ENCODE measurements at places on chromosomes 2 and 18.

- no peak for DNase-seq
These were observed 212.3 kb downstream of the SNTG2 start for GRCh38 chr2:1162768-1163584.

GRCh38 chr2:225735844-225736243 is 336.3 kb downstream of the NYAP2 start:
- no peak for DNase-seq

DNA sequence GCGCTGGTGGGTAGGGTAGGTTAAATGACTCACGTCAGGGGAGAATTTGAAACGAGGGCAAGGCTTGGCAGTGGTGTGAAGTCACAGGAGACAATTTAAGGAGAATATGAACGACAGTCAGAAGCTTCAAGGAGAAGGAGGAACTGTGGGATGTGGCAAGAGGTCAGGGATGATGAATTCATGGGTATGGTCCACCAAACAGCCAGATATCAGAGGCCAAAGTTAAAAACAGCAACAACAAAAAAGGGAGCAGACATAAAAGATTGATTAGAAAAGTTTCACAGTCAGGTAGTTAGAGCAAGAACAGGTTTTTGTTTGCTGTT is 1.4 kb upstream of the ZNF396 start:
- no peak for DNase-seq

- peak; percentile 34 for DNase-seq
These were observed 11.6 kb upstream of the EIF2AK2 start for GRCh38 chr2:37168217-37168981.

Data from NCI-H146 (cell line).